CD8-positive, alpha-beta memory T cell (primary cell): ENCODE measurements at places on chromosomes 16 and 17. TPM values are rescaled to one million over a fixed set of nuclear protein-coding genes. Genes with fewer than 3 reads are reported as not detected.

Gene FAM20A
- not detected for total RNA-seq

DNA sequence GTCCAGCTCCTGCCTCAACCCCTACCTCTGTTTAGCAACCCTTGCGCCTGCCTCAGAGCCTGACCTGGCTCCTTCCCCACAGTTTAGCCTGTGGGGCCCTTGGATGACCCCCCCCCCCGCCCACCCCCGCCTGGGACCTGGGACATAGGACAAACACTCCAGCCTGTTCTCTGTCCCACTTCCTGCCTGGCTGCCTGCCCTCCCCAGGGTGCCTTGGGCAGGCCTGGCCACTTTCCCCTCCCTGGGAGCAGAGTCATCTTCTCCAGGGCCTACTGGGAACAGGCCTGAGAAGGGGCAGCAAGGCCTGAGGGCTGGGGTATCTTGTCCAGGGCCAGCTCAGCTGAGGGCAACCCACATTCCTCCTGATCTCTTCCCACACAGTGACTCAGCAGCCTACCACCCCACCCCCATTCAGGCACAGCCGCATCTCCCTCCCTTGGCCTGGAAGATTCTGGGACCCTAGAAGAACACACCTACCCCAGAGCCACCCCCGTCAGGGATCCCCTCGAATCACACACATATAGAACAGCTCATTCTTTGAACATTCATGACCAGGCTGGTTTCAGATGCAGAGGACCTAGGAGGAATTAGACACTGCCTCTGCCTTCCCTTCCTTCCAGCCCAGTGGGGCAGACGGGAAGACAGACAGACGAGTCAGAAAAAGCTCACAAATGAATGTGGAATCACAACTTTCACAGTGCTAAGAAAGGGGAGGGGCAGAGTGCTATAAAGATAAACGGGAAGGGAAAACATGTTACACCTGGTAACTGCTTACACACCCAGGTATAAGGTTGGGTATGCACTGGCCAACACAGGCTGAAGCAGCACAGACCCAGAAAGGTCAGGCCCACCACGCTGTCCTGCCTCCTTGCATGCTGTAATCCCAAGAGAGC lies 6.0 kb downstream of the FHOD1 start:
- DNase-seq = no peak
- peak overlapping the region; percentile 51 for H3K27ac ChIP-seq
- H3K4me3 ChIP-seq = no peak overlapping the region

- no peaks in the 10 kb centered on the region for H3K36me3 ChIP-seq
- DNase-seq = no peak
- peaks cover 32% of the 10 kb centered on the region for H3K4me1 ChIP-seq
- no peaks in the 10 kb centered on the region for H3K27me3 ChIP-seq
Observed at GRCh38 chr17:29388937-29389336, 1.2 kb upstream of the TAOK1 start.

Gene SLC6A2
- total RNA-seq = not detected

- peaks cover 6% of the 10 kb centered on the region for H3K36me3 ChIP-seq
- DNase-seq = no peak
Observed at GRCh38 chr16:31718998-31719397, 154.6 kb upstream of the ZNF267 start.

- no peak for DNase-seq
- H3K27me3 ChIP-seq = no peaks in the 10 kb centered on the region
- no peak overlapping the region for H3K27ac ChIP-seq
- no peak overlapping the region for H3K4me3 ChIP-seq
Observed at GRCh38 chr17:77425791-77426641, 285.2 kb downstream of the SEC14L1 start.

- H3K27ac ChIP-seq = no peak overlapping the region
- no peak overlapping the region for H3K4me3 ChIP-seq
- no peaks in the 10 kb centered on the region for H3K27me3 ChIP-seq
- H3K36me3 ChIP-seq = no peaks in the 10 kb centered on the region
- DNase-seq = no peak
Observed at GRCh38 chr17:39115135-39115534, 36.3 kb downstream of the PLXDC1 start.

- no peaks in the 10 kb centered on the region for H3K36me3 ChIP-seq
- DNase-seq = no peak
- peaks cover 48% of the 10 kb centered on the region for H3K4me1 ChIP-seq
Observed at GRCh38 chr16:88634994-88635670, 3.2 kb upstream of the IL17C start.
